ENCODE measurements at places on chromosomes 13 and 19.

DNA sequence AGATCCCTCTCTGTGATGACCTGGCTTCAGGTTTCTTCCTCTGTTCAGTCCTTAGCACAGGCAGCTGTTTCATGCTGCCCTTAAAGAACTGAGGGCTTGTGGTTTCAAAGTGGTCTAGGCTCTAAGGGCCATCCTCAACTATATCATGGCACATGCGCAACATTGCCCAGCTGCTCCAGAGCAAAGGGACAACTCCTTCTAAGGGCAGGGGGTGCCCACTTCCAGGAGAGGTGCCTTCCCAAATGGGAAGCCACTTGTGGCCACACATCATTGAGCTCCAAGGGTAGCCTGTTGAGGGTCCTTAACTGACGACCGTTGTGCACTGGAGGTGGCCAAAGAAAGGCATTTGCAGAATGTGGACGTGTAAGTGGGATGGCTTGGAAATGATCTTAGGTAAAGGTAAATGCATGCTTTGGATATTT, 7.3 kb downstream of the GPR183 start:
- no peak for DNase-seq

DNA sequence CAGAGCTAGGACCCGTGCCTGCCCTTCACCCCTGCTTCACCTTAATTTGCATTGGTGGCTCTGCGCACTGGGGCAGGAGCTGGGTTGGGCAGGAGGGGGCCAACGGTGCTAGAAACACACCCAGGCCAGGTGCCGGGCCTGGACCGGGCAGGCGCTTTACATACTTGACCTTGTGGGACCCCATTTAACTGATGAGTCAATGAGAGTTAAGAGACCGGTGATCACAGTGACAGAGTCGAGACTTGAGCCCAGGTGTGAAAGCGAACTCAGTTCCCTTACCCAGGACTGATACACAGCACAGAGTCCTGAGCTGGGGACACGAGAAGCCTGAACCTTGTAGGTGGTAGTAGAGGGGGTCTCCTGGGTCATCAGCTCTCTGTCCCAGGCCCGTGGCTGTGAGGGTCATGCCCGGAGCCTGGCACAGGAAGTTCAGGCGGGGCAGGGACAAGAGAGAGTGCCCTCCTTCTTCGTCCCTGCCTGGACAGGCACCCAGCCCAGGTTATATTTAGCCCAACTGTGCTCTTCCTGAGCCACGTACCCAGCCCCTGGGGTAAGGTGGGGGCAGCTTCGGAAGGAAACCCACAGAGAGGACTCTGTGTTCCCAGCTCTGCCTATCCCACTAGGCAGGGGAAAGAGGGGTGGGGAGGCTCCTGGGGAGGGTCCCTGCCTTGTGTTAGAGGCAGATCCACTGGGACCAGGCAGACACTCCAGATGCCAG, 1.9 kb downstream of the PRX start:
- DNase-seq: no peak

DNA sequence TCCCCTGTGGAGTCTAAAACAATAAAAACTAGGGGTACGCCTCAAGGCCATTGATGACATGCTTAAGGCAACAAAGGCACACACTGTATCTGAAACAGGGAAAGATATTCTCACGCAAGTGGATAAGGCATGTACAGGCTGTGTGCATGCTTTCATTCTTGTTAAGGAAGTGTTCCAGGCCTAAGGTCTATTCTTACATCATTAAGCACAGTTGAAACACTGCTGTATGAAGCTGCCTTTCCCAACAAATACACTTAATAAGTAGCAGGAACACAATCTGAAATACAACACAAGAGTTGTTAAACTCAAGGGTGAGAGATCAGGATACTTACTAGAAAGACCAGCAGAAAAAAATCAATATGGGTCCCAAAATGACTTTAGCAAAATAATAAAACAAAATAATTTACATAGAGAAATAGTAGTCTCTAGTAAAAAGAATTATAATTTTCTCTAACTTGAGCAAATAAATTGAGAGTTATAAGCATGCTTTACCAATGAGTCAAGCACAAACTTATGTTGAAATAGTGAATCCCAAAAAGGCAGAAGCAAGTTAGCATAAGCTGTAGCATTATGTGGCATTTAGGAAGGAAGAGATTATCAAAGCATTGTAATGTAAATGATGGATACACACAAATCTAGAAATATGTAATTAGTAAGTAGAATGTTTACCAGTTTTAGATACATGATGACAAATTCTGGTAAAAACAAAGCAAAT, 796.9 kb downstream of the SLITRK1 start:
- DNase-seq: no peak

- DNase-seq: no peak
Measured at GRCh38 chr19:42555801-42556200, 27.5 kb upstream of the CEACAM1 start.

DNA sequence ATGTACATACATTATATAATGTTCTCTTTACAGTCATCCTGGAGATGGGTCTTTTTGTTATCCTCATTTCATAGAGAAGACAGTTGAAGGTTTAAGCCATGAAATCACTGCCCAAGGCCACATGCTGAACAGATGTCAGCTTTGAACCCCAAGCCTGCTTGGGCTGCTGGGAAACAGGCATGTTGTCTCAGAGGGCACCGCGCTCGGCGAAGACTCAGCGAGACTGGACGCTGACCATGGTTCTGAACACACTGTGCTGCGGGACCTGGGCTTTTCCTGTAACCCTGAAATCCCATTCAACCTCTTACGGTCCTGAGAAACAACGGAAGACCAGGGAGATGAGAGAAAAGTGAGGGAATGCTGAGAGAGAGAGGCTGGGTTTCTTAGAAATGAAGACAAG, 27.3 kb downstream of the LRFN3 start:
- peak; percentile 50 for DNase-seq

GRCh38 chr13:20616059-20616797, 49.3 kb downstream of the IFT88 start:
- DNase-seq: no peak

GRCh38 chr13:40781717-40782116, 7.7 kb upstream of the SLC25A15 start:
- no peak for DNase-seq

DNA sequence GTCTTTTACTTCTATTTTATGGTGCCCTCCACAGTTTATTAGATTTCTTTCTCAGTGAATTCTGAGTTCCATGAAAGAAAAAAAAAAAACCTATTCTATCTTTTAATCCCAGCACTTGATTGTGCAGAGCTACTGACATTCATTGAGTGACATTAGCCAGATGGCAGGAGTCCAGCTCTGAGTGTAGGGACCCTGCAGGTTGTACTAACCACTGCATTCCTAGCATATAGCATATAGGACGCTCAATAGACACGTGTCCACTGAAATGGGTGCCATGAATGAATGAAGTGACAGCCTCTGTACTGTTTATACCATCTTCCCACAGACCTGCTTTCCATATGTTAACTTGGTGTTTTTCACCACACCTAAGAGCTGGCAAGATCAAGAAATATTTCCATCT, 206.3 kb downstream of the RAP2A start:
- DNase-seq: no peak

DNA sequence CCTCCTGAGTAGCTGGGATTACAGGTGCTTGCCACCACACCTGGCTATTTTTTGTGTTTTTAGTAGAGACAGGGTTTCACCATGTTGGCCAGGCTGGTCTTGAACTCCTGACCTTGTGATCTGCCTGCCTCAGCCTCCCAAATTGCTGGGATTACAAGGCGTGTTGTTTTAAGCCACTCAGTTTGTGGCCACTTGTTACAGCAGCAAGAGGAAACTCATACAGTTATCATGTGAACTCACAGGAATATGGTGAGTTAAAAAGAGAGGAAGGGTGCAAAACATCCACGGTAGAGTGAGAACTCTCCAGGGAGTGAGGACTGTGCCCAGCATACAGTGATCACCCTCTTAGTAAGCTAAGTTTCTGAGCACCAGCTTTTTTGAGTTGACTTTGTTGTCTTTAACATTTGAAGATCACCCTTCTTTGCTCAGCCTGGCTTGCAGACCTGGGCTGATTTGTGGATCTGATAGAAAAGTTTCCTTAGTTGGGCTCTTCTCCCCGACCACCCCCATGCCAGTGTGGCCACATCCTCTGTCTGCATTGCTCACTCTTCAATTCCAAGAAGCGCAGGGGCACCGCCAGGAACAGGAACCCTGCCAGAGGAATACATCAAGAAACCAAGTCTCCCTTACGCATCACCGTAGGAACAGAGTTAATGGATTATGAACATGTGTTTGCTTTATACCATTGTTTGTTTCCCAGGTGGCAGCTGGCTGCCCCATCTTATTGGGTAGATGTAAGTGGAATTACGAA, 16.0 kb downstream of the ALOX5AP start:
- no peak for DNase-seq

- no peak for DNase-seq
Measured at GRCh38 chr13:73876323-73876722, 257.9 kb downstream of the KLF12 start.

DNA sequence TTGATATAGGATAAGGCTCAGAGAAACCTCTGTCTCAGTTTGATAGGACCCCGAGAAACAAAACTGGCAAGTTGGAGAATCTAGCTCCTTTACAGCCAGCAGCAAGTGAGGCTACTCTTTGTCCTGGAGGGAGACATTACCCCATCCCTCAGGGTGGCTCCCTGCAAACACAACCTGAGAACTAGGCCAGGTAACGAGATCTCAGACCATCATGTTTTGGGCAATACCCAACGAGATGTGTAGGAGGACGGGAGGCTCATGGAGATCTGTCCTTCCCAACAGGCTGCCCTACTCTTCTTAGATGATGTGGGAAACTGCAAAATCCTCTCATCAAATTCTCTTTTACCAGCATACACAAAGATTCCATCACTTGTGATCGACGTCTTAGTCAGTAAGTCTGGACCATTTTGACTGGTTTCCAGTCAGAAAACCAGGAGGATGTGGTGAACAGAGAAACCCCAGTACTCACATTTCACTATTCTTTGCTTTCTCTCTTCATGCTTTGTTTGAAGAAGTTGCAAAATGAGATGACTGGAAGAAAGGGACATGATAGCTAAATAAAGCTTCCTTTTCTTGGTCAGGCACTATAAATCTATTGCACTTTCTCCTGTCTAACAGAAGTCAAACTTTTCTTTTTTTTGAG, 6.0 kb upstream of the CTU1 start:
- no peak for DNase-seq

GRCh38 chr19:29478578-29479565, 46.9 kb upstream of the VSTM2B start:
- no peak for DNase-seq

DNA sequence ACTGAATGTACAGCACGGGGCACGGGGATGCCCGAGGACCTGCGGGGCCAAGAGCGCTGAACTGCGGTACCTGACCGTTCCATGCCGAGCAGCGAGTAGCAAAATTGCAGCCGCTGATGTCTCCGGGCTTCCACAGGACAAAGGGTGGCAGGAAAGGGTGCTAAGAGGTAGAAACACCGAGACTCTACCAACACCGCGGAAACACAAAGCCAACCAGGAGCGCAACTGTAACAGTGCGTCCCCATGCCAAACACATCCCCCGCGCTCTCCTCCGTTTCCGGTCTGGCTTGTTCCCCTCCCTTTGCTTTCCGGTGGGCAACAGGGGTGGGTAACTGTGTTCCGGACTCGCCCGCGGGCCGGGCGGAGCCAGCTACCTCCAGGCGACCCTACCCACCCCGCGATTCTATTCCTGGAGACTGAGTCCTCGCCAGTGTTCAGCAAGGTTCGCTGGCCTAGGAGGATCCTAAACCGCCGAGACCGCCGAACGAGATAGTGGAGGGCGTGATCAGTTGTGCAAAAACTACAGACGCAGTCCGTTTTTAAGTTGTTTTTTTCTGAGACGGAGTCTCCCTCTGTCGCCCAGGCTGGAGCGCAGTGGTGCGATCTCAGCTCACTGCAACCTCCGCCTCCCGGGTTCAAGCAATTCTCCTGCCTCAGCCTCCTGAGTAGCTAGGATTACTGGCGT, 34.9 kb upstream of the NEK3 start:
- peak; percentile 91 for DNase-seq

DNA sequence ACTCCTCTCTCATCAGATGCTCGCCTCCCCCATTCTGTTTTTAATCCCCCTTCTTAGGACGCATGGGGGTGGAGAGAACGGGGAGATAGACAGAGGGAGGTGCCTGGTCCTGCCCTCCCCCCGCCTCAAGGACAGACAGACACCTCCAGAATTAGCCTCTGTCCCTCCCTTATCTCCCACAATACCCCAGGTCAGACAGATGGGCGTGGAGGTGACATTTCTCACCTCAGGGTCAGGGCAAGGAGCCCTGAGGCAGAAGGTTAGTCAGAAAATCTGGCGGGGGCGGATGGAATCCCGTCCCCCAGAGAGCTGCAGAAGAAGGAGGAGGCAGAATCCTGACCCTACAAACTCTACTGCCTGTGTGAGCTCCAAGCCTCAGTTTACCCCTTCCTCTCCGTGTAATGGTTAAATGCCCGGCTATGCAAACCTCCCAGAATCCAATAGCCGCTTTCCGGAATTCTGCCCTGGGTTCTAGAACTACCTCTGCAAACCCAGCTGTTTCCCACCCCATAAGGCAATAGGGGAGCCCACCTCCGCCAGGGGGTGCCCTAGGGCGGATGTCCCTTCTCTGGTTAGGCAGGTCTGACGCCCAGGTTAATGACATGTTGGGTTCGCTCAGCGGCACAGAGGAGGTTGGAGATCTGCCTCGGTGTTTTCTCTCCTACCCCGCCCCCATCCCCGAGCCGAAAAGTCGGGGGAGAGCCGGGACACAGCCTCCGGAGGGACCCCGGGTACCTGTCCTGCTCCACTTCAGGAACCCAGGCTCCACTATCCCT, 900 bp downstream of the PPP1R13L start:
- DNase-seq: peak; percentile 45

- no peak for DNase-seq
Measured at GRCh38 chr19:19416280-19416679, 10.8 kb downstream of the GATAD2A start.

GRCh38 chr13:40911341-40911740, 107.8 kb downstream of the ELF1 start:
- DNase-seq: no peak

DNA sequence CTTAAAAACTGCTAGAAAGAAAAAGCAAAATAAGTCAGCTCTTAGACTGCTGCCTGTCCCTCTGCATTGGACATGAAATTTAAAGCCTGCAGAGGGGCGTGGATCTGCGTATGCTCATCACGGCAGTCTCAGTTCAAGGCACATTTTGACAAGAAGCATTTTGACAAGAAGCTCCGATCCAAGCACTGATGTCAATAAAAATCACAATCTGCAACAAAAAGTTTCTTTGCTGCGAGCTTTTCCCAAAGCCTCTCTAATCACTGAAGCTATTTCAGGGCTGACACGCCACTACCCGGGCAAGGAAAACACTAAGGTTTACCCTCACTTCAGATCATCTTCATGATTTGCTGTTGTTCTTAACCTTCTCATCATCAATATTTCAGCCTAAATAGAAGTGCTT, 7.4 kb downstream of the DCUN1D2 start:
- DNase-seq: no peak

GRCh38 chr13:43156916-43157315, 133.5 kb downstream of the DNAJC15 start:
- no peak for DNase-seq

Data from naive thymus-derived CD4-positive, alpha-beta T cell (primary cell).